ENCODE measurements at places on chromosomes 2 and 18.
A peak's percentile ranks its signal among the peaks of the same experiment; 100 is the strongest.

- DNase-seq, result no peak
These were observed 69.3 kb downstream of the SOWAHC start for GRCh38 chr2:109683452-109683851.

- DNase-seq, result no peak
These were observed 75.5 kb downstream of the OLA1 start for GRCh38 chr2:174172802-174173355.

DNA sequence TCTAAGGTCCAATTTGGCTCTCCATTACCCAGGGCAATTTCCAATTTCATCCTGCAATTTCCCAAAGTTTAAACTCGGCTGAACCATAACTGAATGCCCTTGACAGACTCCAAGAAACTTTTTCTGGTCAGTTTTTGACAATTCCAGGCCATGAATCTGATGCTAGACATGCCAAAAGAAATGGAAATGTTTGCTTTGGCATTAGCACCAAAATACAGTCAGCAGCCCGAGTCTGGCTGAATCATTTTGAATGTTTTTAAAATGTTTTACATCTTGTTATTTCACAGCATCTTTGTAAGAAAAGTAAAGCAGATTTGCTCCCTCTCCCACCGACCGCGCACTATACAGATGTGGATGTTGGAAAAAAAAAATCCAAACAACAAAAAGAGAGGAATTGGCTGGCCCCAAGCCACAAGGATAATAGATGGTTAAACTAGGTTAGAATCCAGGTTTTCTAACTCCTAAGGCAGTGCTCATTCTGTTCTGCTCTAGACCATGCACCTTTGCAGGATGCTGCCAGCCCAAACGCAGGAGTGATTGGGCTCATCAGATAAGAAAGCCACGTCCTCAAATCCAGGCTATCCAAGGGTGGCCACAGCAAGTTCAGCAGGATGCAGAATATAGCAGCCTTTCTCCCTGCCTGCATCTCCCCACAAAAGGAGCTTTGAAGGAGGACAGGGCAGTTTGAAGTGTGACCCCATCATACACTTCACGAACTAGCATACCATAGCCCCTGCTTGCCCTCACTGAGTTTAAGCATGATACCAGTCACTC, 167.5 kb downstream of the ALK start:
- DNase-seq, result no peak

DNA sequence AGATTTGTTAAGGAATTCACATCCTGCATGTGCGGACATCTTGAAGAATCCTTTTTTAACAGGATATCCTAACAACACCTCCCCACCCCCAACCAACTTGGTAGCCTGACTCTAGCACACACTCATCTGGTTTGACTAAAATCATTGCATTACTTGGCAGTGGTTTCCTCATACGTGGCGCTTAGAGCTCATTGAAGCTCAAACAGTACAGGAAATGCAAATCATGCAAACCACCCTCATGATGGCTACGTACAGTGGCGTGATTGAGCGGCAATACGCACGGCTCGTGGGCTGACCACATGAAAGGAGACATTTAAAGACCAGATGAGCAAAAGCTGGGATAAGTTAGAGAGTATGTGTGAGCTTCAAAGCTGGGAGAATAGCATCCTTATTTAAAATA, 336.2 kb downstream of the ZEB2 start:
- DNase-seq, result peak; percentile 66

- DNase-seq, result no peak
These were observed 19.3 kb upstream of the TMEM18 start for GRCh38 chr2:696463-696862.

GRCh38 chr2:96837575-96837974, 6.2 kb downstream of the ANKRD23 start:
- no peak for DNase-seq

- DNase-seq, result no peak
These were observed 215.8 kb upstream of the TRIB2 start for GRCh38 chr2:12500899-12501298.

- DNase-seq, result no peak
These were observed 83.1 kb downstream of the BABAM2 start for GRCh38 chr2:27973592-27973991.

GRCh38 chr2:100840519-100840918, 20.6 kb downstream of the NPAS2 start:
- no peak for DNase-seq

DNA sequence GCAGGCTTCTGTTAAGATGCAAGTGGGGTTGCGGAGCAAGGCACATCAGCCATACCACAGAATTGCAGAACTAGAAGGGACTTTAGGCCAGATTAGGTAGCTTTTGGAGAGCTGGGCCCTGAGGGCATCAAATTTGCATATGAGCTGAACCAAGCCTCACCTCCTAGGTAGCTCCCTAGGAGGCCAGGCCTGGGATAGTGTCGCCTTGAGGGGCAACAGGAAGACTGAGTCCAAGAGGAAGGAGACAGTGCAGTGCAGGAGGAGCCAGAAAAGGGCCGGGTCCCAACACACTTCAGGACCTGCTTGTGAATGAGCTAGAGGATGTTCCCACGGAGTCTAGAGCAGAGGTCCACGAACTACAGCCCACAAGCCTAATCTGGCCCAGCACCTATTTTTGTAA, 98.7 kb downstream of the MAPK4 start:
- no peak for DNase-seq

DNA sequence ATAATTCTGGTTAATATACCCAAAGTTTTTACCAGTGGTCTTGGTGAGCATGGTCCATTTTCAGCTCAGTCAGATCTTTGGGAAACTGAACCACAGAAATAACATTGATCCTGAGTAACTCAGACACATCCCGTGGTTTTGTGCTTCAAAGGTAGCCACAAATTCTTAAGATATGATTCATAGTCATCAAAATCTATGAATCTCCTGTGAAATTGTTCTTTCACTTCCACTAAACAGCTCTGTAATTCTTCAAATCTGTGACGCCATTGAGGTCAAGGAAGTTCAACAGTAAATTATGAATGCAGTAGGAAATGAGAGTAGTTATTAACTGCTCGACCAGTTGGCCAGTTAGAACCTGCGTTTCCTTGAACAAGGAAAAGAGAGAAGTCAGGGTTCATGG, 147.3 kb downstream of the IRS1 start:
- DNase-seq, result no peak

DNA sequence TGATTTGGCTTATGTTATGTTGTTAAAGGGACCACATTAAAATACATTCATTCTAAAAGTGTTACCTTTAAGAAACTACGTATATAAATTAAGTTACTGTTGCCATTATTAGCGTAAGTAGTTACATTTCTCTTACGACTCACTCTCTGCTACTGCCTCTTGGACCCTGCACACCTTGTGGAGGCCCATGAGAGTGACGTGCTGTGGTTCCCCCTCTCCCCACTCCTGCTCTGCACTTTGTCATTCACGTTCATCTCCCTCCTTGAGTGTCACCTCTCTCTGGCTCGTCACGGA, 830 bp upstream of the MERTK start:
- no peak for DNase-seq

GRCh38 chr2:173184031-173185004, 108.7 kb downstream of the MAP3K20 start:
- no peak for DNase-seq

DNA sequence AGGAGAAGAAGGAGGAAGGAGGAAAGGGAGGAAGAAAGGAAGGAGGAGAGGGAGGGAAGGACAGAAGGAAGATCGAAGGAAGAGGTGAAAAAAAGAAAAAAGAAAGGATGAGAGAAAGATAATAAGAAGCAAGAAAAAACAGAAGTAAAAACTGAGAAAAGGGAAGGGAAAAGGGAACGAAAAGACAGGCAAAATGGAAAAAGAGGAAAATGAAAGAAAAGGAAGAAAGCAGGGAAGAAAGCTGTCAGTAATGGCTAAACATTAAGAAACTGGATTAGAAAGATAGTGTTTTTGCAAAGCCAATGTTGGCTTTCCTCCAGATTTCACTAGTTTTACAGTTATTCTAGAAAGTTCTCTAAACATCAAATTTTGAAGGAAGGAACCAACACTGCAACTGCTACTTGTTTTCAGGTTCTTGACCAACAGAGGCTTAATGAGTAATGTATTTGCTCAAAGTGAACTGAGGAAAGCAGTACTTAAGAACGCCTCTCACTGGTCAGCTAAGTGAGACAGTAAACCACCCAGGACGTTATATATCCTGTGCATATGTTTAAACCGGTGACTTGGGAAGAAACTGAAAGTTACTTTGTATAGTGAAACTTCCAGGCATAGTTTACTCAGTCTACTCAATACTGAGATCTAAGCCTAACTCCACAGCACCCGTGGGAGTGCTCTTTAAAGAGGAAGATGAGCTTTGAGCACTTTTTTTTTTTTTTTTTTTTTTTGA, 286.2 kb upstream of the TRIB2 start:
- peak; percentile 44 for DNase-seq

DNA sequence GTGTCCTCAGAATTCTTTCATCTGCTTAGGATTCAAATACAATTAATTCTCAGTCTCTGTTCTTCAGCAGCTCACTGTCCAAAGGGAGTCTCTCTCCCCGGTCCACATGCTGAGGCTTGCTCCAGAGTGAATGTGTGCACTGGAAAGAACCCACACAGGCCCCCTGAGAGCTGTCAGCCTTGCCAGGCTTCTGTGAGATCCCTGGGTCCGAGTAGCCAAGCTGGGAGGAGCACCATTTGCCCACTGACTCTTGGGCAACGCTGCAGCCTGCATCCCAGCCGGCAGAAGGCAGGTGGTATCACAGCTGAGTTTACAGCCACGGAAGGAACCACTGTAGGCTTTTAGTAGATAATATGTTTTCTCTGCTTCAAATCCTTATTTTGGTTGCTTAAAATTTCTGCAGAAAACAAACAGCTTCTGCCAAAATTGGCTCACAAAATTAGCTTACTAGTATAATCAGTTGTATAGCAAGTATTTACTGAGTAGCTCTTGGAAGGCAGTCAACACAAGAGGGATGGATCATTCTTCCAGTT, 21.4 kb upstream of the LTBP1 start:
- DNase-seq, result no peak

GRCh38 chr2:119649364-119649917, 29.6 kb upstream of the TMEM177 start:
- DNase-seq, result no peak

DNA sequence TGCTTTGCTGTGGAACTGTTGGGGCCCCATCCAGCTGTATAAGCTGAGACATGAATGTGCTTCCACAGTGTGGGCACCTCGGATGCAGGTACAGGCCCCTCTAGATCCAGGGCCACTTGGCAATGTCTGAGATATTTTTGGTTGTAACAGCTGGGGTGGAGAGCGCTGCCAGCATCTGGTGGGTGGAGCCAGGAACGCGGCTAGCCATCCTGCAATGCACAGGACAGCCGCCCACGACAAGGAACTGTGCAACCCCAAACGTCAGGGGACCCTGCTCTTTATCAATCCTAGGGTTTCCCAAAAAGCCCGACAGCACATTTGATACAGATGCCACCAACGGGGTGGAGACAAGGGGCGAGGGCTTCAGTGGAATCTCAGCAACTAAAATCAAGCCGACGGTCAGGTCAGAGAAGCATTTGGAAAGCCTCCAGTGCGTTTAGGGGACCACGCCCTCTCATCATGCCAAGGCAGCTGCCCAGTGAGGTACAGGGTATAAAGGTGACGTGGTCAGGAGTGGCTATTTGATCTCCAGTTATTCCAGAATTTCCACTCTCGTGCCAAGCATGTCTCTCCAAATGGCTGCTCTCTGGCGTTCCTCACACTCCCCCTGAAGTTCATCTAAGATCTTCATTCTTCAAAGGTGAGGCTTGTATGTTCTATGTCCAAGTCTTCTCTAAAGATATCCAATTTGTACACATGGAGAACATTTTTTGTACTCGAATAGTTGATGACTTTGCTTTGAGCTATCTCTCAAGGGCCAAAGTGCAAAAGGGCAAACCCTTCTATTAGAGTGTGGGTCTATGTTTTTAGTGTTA, 55.7 kb downstream of the LRRFIP1 start:
- DNase-seq, result no peak

DNA sequence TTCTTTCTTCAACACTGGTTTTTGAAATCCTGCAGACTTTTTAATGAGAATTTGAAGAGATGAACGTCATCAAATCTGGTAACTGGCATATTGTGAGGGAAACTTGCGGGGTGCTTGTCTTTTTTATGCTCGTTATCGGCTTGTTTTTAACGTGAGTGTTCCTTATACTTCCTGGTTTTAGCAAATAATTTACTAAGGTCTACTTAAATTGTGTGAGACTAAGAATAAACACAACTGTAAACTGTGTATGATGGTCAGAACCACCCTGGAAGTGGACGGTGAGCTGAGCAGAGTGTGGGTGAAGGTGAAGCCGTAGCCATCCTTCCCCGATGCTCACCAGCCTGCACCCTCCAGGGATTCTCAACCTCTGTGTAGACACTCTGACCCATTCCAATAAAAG, 82.3 kb upstream of the CDC42EP3 start:
- DNase-seq, result no peak
